ENCODE measurements at places on chromosomes 6 and 20.

GRCh38 chr6:15368186-15368585 is 122.3 kb downstream of the JARID2 start:
- DNase-seq: no peak

DNA sequence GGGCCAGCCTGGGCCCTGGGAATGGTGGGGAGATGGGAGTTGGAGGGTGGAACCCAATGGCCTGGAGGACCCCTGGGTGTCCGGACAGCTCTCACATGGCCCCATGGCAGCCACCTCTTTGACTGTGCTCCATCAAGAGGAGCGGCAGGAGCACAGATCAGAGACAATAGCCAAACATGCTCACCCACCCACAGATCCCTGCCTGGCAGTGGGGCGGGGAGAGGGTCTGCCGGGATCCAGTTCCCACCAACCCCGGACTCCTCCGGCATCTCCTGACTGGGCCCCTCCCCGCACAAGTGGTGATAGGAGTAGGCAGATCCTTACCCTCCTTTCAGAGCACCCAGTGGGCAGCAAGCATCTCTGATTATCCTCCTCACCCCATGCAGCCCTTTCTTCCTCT is 31.9 kb upstream of the MRPS18A start:
- no peak for DNase-seq

DNA sequence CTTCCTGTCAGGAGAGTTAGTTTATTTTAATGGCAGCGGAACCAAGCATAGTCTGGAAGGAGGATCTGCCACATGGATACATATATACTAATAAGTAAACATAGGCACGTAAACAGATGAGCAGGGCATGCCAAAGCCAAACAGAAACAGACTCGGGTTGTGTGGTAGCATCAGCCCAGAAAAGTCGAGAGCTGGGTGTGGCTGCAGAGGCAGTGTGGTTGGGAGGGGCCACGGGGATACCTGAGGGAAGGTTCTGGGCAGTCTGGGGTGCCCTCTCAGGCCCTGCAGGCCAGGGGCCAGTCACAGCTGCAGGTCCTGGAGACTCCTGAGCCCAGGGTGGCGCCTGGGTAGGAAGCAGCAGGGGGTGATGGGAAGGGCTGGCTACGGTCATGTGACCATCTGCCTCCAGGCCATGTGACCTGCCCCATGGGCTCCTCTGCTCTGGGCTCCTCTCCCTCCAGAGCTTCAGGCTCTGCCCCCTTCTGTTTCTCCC is 42.8 kb upstream of the MRPS10 start:
- DNase-seq: no peak

DNA sequence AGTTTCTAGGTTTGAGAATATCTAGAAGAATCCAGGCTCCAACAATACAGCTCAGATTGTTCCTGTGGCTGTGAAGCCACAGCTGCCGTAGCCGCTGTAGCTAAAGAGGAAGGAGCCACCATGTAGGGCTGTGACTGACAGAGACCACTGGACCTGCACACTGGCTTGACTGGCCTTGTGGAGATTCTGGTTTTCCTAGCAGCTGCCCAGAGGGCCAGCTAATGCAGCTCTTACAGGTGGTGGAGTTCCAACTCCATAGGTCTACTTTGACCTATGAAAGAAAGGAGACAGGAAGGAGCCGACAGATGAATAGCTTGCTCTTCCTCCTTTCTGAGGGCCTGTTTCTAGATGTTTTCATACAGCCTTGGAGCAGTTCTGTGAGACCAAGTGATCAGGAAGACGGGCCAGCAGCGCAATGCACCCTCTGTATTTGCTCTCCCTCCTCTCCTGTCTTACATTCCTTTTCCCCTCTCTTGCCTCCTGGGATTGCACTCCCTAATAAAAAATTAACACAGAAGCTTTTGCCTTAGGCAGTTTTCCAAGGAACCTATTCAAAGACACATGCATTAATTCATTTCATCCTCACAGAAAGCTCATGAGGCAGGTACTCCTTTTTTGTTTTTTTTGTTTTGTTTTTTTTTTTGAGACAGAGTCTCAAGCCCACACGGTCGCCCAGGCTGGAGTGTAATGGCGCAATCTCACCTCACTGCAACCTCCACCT is 51.8 kb upstream of the MYB start:
- DNase-seq: no peak

DNA sequence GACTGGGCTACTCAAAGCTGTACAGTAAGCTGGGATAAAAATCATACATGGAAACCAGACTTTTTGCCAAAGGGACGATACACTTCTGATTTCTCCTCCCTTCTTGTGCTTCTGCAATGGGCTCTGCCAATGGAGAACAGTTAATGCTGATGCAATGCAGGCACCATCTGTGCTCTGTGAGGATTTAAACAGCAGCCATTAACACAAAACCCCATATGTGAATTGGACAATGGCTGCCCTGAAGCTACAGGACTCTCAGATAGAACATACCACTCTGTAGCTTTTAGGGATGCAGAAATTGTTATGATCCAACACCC is 71.9 kb downstream of the GJA10 start:
- DNase-seq: no peak

GRCh38 chr6:28353356-28353755 is 3.6 kb downstream of the ZKSCAN3 start:
- DNase-seq: no peak

- no peak for DNase-seq
Observed at GRCh38 chr20:49813305-49813974, 812 bp downstream of the SLC9A8 start.

DNA sequence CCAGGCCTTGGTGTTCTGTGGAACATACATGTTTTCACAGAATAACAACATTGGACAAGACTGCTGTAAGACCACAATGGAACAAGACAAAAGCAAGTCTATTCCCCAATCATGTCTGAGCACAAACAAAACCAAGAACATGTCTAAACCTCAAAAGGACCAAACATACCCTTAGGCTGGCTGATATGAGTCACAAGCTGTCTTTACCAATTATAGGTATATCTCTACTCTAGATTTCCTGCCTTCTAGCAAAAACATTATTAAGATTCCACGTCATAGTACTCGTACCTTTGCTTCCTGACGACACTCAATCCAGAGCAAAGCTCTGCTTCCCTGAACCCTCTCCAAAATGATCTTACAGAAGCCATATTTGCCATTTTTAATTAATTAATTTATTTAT is 15.4 kb upstream of the L3MBTL1 start:
- DNase-seq: no peak

- no peak for DNase-seq
Observed at GRCh38 chr6:152096863-152097496, 289.5 kb downstream of the ESR1 start.

DNA sequence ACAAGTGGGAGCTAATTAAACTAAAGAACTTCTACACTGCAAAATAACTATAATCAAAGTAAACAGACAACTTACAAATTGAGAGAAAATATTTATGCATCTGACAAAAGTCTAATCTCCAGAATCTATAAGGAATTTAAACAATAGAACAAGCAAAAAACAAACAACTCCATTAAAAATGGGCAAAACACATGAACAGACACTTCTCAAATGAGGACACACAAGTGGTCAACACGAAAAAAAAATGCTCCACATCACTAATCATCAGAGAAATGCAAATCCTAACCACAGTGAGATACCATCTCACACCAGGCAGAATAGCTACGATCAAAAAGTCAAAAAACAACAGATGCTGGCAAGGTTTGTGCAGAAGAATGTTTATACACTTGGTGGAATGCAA is 36.2 kb downstream of the STMND1 start:
- no peak for DNase-seq

DNA sequence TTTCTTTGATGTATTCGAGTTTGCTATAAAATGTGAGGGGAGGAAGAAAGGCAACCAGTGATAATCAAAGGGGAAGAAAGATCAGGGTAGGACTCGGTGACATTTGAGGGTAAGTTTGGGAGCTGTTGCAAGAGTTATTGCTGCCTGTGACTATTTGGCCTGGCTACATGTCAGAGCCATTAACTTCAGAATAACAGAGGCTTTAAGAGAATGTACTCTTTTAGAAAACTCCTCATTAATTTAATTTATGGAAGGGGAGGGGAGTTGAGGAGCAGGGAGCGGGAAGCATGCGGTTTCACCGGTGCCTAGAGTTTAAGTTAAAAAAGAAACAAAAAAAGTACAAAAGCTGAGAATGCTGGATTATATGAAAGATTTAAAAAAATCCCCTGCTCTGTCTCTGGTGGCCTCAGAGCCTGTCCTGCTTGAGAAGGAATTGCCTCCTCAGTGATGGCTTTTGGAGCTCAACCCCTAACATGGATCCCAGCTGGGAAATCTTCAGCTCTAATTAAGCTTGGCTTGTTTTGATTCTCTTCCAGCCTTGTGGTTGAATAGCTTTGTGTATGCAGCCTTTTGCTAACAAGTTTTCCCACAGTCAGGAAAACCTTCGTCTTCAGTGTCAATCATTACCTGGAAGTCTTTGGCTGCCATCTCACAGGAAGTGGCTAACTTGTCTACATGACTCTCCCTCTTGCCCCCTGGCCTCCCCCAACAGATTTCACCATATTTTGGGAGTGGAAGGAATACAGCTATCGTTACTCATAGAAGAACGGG is 238.2 kb downstream of the SOX4 start:
- DNase-seq: no peak

- peak; percentile 50 for DNase-seq
Observed at GRCh38 chr6:83417880-83418663, 12.8 kb downstream of the ME1 start.

- no peak for DNase-seq
Observed at GRCh38 chr6:118220429-118221128, 313.5 kb downstream of the SLC35F1 start.

GRCh38 chr6:74814440-74814839 is 391.4 kb downstream of the COL12A1 start:
- no peak for DNase-seq

GRCh38 chr6:36862848-36863382 is 11.7 kb downstream of the PPIL1 start:
- no peak for DNase-seq

- DNase-seq: peak; percentile 63
Observed at GRCh38 chr20:45041464-45042337, 59.2 kb downstream of the KCNS1 start.

DNA sequence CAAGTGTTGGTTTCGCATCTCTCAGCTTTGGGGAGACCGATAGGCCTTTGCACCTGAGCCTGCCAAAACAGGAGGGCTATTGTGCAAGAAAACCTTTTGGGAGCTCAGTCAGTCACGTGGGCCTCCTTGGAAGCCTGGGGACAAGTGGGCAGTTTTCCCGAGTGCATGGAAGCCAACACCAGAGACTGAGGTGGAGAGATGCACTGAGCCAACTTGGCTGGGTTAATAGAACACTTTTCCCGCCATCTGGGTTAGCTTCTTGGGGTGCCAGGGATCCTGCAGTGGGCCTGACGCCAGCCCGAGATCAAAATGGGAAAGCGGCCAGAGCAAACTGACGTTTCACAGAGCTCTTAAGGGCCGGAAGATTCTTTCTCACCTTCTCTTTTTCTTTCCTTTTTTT is 2.8 kb upstream of the OOEP start:
- no peak for DNase-seq

DNA sequence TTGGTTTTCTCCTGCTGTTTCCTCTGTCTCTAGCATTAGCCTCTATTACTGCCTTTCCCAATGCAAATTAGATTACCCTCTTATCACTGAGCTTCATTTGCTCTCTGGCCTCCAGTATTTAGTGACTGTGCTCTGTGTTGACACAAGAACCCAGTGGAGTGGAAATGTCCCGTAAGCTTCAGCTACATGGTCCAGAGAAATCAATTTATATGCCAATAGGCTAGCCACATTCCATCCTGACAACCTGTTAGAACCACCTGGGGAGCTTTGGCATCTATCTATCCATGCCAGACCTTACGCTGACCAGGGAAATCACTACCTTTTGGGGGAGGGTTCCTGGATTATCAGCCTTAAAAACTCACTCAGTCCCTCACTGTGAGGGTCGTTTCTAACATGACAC is 459.6 kb downstream of the UTRN start:
- DNase-seq: no peak

GRCh38 chr6:5606546-5606945 is 345.2 kb downstream of the FARS2 start:
- DNase-seq: no peak

DNA sequence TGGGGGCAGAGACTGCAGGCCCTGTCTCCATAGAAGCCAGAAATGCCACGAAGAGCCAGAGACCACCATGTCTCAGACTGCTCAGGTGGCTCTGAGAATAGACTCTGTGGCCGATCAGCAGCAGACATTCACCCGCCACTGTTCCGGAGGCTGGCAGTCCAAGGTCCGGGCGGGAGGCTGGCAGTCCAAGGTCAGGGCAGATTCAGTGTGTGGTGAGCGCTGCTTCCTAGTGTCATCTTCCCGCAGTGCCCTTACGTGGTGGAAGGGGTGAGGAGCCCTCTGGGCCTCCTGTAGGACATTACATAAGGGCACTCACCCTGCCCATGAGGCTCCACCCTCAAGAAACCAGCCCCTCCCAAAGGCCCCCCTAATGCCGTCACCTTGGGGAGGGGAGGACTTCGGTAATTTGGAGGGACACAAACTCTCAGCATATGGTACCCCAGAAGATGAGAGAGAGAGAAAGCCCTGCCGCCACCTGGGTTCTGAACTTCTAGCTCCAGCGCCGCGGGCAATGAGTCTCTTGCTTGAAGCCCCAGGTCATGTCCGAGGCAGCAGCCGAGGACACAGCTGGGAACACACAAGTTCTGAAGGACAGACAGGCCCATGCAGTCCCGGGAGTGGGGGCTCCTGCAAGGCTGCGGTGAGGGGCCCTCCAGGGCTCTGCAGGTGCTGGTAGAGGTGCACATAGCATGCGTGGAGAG is 36.4 kb downstream of the DACT2 start:
- no peak for DNase-seq

- DNase-seq: no peak
Observed at GRCh38 chr6:110422444-110422822, 7.1 kb upstream of the DDO start.

- no peak for DNase-seq
Observed at GRCh38 chr6:25689966-25690365, 38.0 kb downstream of the SCGN start.

GRCh38 chr20:15374682-15375081 is 1037.3 kb upstream of the FLRT3 start:
- DNase-seq: no peak

DNA sequence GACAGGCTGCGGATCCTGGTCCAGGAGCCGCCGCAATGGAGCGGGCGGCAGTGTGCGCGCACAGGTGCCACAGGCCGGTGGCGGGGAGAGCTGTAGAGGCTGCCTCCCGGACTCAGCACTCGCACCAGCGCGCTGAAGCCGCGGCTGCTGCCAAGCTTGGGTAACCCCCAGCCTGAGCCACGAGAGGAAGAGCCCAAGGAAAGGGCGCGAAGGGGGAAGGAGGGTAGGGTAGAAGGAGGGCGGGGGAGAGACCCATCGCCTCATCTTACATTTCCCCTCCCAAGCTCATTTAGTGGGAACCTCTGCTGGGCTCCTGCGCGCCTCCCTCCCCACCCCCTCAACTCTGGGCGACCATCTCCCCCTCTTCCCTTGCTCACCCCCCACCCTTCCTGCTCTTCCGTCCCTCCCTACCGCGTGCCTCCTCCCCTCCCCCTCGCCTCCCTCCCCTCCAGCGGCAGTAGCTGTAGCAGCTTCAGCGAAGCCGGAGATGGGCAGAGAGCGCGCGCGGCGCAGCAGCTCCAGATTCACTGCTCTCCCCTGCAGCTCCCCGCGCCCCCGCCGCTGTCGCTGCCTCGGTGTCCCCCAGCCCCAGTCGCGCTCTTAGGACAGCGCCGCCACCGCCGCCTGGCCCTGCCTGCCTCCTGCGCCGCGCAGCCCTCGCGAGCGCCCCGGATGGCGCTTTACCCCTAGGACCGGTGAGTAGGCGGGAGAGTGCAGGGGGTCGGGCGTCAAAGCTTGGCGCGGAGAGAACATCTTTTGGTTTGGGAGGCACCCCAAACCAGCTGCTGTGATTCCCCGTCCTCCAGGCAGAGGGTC is at the start of gene FUT9:
FUT9 (plus strand) TSS at position 457 of the 816 bp plus-strand sequence. CDS start 187,182 bp downstream, outside the sequence.
- no peak for DNase-seq

GRCh38 chr6:113856625-113857555 is at the start of gene MARCKS:
TSS of gene MARCKS (plus strand) at chr6:113857345. CDS start at chr6:113857746, 401 bp downstream.
- no peak for DNase-seq

GRCh38 chr6:81950877-81951276 is 198.4 kb upstream of the TENT5A start:
- peak; percentile 20 for DNase-seq

Data from glomerular endothelial cell (primary cell).